ENCODE measurements at places on chromosomes 13 and 19.
A peak's percentile ranks its signal among the peaks of the same experiment; 100 is the strongest.

DNA sequence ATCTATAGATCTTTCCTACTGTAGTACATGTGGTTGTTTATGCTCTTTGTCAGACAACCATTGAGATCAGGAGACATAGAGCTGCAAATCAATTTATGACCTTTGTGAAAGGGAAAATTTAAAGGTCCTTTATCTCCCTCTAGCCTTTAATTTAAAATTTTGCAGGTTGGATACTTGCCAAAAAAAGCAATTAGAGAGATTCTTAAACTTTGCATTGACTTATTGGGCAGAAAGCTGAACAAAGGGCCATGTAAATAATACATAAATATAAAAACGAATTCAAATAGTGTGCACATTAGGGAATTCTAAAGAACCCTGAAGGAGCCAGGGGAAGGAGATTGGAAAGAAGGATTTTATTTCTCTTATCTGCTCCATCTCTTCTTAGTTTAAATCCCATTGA lies 22.0 kb upstream of the RB1 start:
- no peak for DNase-seq

DNA sequence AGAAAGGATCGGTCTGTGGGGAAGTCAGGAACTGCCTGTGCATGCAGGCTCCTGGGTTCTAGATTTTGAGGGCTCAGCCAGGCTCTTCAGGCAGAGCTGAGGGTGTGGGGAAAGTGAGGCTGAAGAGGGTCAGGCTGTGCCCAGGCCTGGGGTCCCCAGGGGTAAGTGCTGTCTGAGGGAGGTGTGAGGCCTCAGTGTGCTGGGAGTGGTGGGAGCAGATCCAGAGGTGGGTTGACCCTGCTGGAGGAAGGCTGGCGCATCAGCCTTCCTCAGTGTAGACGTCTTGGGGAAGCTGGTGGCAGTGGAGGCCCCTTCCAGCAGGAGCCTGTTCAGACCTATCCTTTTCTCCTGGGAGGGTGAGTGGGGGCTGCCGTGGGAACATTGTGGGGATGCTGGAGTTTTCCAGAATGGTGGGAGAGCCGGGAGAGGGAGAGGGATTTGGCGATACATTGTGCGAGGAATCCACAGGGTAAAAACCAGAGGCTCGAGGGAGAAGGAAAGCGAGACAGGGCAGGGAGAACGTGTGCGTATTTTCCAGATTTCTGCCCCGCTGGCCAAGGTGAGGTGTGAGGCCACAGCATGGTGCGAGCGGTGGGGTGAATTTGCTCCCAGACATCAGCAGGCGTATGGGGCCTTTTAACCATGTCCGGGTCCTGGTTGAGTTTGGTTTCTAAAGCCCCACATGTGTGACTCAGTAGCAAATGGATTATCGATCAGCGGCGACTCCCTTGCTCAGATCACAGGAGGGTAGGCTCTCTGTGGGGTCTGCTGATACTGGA lies 237.7 kb downstream of the TEX29 start:
- DNase-seq, result no peak

- no peak for DNase-seq
Measured at GRCh38 chr19:54612428-54612827, 17.9 kb upstream of the LILRB1 start.

GRCh38 chr19:8487137-8487851 lies 15.1 kb downstream of the PRAM1 start:
- no peak for DNase-seq

DNA sequence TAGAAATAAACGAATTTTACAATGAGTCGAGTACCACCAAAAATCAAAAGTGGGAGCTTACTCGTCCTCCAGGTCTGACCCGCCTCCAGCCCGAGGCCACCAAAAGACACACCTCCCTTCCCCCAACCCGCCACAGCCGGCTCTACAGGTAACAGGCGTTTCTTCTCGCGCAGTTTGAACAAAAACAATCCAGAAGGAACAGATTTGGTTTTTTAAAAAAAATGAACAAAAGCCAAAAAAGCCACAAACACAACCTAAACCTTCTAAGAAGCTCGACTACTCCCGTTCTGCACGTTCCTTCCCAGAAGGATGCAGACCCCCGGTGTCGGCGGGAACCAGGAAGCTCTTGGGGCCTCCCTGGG lies 671 bp downstream of the ZDHHC20 start:
- DNase-seq, result peak; percentile 12

GRCh38 chr13:50085063-50085462 lies 69.8 kb downstream of the KCNRG start:
- peak; percentile 54 for DNase-seq

GRCh38 chr13:90951663-90952062 lies 395.8 kb upstream of the MIR17HG start:
- no peak for DNase-seq

DNA sequence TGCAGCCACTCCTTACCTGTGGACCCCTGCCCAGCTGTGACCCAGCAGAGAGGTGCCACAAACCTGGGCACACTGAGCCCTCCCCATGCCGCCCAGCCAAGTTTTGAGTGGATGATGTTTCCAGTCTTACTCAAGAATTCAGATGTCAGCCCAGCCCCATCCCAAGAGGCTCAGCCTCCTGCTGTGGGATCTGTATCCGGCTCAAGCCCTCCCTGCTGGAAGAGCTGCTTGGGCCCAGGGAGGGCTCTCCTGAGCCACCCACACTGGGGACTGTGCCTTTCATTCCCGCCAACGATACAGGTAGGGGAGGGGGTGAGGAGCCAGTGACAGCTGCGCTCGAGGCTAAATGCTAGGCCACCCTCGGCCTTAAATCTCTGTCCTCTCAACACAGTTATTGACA lies 5.9 kb upstream of the SLC7A9 start:
- DNase-seq, result no peak

GRCh38 chr19:39506944-39507714 lies 7.8 kb upstream of the SELENOV start:
- peak; percentile 72 for DNase-seq

DNA sequence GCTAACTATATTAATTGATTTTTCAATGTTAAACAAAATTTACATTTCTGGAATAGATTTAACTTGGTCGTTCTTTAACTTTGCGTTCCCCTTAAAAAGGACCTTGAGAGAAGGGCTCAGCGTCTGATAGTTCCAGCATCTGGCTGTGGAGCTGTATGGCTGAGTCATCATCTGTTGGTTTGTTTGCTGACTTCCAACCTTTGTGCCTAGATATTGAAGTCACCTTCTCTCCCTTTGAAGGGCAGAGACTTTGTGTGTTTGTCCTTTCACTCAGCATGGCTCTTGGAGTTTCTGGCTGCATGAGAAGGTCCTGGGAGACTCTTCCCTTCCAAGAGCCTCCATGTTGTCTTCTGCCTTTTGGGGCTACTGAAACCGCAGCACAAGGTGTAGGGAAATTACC lies 16.6 kb upstream of the IRS2 start:
- no peak for DNase-seq

- peak; percentile 38 for DNase-seq
Measured at GRCh38 chr19:4380254-4380727, 20.1 kb downstream of the SH3GL1 start.

- DNase-seq, result peak; percentile 23
Measured at GRCh38 chr13:23656637-23657371, 86.6 kb downstream of the TNFRSF19 start.

DNA sequence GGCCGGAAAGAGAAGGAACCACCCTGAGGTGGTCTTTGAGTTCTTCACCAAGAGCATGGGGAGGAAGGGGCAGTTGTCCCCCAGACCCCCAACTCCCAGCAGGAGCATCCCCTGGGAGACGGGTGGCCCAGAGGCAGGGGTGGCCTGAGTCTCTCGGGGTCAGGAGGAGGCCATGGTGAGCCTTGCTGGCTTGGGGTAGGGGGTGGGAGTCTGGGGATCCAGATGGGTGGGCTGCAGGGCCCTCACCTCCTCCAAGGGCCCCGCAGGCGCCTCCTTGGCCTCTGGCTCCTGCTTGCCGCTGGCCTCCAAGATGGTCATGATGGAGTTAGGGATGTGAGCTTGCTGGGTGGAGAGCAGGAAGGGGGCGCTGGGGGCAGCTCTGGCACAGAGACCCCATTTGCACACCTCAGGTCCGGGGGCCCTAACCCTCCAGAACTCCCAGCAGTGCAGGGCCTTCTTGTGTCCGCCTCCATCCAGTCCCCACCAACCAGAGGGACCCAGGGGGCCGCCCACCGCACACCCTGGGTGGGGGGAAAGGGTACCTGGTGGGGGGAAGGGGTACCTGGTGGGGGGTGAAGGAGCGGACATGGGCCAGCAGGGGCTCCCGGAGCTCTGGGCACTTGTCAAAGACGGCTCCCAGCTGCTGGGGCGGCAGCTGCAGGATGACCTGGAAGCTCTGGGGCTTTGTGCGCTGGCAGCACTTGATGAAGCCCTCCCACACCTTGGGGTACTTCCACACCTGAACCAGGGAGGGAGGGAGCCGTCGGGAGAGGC lies 1.3 kb upstream of the RSPH6A start:
- no peak for DNase-seq

DNA sequence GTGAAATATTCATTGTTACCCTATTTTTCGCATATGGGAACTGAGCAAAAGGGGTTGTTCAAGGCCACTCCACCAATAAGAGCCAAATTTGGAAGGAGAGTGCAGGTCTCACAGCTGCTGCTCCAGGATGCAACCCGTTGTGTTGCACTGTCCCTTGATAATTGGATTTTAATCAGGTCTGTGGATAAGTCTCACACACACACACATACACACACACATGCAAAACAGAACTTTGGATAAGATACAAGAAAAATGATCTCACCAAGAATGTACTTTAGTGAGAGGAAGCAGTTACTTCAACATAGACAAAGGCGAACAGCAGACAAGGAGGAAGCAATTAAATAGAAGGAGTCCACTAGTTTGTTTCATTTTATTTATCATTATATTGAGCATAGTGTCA lies 127.3 kb upstream of the EDNRB start:
- DNase-seq, result no peak

DNA sequence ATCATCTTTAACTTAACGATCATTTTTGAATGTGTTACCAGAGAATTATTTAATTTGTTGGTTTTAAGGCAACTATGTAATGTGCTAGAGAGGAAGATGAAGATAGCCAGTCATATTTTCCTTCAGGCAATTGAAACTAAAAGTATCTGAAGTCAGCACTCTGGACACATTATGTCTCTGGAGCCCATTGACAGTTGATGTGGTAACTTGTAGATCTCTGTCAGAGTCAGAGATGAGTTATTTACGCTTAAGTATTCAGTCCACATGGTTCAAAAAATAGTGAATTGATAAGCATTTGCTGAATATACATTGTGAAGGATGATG lies 2.1 kb downstream of the ZMYM2 start:
- peak; percentile 29 for DNase-seq

- DNase-seq, result no peak
Measured at GRCh38 chr13:23859455-23859854, 29.7 kb downstream of the MIPEP start.

DNA sequence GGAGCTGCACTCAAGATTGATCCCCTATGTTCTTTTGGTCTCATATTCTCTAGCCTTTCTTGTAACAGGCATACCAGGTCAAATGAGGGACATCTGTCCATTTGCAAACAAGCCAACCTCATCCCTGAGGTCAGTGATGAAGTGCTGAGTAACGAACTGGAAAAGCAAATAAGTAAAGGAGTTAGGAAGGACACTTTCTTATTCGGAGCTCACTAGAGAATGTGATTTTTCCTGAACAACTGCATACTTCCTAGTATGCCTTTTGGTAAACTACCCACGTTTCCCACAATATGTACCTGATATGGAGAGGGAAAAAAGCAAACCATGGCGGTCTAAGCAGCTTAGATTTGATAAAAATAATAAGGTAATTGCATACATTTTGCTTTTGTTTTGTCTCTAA lies 91.0 kb upstream of the MYCBP2 start:
- no peak for DNase-seq

DNA sequence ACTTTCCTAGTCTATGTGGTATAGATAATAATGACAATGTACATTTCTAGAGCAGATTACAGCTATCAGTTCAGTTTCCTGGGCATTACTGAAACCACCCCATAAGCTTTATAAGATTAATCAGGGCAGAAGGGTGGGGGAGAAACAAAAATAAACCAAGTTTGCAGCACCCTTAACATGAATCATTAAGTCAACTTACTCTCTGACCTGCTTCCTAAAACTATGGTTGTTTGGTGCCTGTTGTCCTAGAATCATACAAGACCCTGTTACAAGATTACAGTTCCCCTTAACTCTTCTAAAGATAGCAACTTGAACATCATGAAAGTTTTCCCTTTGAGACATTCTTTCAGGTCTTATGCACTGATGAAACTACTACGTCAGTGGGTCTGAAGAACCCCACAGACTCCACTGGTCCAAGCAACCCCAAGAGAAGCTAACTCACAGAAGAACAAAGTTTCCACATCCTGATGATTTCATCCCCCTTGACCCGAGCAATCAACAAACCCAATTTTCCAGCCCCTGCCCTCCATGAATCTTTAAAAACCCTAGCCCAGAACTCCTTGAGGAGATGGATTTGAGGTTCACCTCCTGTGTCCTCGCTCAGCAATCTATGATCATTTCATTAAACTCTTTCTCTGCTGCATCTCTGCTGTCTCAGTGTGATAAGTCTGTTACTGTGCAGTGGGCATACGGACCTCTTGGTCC lies 336.5 kb downstream of the FOXO1 start:
- DNase-seq, result no peak

DNA sequence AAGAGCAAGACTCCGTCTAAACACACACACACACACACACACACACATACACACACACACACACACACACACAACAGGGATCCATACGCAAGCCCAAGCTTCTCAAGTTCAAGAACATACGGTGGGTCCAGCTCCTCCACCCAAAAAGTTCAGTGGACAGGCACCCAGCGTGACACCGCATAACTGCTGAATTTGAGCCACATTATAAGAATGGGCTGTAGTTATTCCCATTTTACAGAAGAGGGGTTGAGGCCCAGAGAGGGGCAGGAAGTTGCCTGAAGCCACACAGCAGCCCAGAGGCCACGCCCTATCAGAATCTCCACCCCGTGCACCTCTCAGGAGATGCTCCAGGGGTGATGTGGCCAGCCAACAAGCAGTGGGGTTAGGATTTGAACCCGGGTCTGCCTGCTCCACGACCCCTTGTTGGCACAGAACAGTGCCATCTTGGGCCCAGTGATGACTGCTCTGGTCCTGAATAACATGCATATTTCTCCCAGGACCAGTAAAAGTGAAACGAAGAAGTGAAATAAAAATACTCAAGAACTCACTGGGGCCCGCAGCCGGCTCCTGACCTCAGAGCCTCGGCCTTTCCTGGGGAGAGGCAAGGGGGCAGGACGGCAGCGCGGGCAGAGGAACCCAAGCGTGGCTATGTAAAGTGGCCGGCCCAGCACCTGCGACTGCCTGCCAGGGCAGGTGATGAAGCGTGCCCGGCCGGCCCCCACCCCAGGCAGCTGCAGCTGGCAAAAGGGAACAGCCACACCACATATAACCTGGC lies 61.9 kb downstream of the AP1M1 start:
- peak; percentile 37 for DNase-seq

DNA sequence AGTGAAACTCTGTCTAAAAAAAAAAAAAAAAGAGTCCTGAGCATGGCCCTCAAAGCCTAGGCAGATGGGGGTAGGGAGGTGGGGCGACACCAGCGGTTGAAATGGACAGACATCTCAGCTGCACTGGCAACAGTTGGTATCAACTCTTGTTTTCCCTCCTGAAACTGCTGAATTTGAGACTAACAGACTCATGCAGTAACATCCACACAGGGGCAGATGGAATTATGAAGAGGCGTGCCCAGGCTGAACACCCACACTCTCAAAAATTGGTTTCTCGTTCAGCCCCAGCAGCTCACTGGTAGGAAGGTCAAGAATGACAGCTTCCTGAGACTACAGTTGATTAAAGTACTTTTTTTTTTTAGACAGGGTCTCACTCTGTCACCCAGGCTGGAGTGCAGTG lies 24.1 kb downstream of the PBX4 start:
- DNase-seq, result no peak

All from lung microvascular endothelial cell (primary cell).